ENCODE measurements at places on chromosomes 5 and 9.

DNA sequence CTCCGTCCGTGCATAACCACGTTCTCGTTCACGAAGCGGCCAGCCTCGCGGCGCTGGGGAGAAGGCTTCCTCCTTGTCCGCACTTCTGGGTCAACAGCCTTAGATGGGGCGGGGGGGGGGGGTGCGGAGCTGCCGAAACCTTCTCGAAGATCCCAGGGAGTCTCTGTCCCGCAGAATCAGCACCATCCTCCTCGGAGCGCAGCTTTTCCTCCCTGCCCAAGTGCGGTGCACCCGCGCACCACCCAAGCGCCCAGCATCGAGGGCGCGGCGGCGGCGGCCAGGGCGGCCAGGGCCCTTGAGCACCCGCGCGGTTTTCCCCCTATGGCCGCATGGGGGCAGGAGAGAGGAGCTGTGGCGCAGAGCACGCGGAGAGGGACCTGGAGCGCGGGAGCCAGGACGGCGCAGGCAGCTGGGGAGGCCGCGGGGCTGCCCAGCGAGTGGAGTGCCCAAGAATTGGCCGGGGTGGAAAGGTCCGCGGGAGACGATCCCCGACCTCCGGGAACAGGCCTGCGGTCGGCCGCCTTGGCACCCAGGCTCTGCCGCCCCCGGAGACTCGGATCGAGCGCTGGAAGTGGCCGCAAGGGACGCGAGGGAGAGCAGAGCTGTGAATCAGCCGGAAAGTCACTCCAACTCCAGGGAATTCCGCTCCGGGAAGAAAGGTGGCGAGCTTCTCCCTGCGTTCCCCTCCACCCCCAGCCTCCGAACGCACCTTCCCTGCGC is 43.1 kb downstream of the TMEM174 start:
- DNase-seq: peak; percentile 37

DNA sequence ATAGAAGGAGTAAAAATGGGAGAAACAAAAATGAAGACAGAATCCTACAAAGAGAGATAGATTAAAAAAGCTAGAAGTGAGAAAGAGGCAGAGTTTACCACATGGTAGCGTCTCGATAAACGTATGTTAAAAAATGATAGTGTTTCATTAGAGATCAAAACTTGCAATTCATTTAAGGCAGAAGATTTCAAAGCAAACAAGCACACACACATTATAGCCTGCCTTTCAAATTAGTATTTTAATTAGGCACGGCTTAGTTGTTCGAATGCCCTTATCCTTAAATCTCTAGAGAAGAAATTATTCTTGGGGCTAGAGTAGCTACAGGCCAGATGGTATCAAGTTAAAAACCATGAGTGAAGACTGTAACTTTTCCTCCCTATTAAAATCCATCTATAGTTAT is 6.0 kb downstream of the STOM start:
- DNase-seq: no peak

DNA sequence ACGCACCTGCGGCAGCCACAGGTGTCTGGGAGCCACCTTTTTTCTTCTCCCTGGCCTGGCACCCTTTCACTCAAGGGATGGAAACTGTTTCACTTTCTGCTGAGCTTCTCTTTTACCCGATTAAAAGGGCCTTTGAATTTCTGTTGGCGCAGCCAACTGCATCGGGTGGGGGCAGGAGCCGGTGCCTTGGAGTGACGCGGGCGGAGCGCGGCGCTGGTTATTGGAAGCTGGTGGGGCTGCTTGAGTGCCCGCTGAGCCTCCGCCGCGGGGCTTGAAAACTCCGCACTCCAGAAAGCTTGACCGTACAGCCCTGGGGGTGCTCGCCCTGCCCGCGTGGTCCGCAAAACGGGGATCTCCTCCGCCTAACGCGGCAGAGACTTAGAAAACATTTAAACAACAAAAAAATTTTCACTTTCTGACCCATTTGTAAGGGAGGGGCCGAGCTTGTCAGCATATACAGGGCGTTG is 52.0 kb upstream of the TJP2 start:
- DNase-seq: no peak

GRCh38 chr5:4717446-4717845 is 422.7 kb upstream of the ADAMTS16 start:
- no peak for DNase-seq

GRCh38 chr9:21381448-21382339 is 3.5 kb downstream of the IFNA2 start:
- DNase-seq: no peak

DNA sequence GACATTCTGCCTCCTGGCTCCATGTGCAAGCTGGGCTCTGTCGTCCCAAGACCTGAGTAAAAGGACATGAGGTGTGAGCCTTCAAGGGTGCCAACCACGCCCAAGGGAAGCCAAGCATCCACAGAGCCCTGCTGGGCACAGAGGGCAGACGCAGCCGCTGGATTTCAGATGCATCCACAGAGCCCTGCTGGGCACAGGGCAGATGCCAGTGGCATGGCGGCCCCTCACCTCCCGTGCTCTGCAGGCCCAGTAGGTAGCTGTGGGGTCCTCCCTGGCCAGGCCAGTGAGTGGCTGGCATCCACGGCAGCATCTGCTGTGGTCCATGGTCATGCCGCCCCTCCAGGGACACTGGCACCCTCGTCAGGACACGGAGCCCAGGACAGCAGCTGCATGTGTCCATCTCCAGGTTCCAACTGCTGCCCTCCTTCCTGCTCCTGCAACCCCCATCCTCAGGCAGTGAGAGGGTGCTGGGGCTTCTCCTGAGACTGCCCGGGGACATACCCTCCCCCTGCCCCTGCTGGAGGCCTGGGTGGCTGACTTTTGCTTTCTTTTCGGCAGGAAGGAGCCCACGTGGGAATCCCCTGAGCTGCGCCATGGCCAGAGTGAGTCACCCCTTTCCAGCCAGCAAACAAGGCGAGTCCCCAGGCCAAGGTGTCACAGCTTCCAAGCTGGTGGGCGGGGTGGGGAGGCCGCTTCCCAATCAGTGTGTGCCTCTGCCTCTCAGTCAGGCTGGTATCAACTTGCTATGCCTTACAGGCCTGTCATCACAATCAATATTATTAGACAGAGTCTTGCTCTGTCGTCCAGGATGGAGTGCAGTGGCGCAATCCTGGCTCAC is 4.0 kb upstream of the TRAF2 start:
- DNase-seq: peak; percentile 69

- no peak for DNase-seq
Measured at GRCh38 chr9:34362614-34363214, 14.0 kb downstream of the MYORG start.

DNA sequence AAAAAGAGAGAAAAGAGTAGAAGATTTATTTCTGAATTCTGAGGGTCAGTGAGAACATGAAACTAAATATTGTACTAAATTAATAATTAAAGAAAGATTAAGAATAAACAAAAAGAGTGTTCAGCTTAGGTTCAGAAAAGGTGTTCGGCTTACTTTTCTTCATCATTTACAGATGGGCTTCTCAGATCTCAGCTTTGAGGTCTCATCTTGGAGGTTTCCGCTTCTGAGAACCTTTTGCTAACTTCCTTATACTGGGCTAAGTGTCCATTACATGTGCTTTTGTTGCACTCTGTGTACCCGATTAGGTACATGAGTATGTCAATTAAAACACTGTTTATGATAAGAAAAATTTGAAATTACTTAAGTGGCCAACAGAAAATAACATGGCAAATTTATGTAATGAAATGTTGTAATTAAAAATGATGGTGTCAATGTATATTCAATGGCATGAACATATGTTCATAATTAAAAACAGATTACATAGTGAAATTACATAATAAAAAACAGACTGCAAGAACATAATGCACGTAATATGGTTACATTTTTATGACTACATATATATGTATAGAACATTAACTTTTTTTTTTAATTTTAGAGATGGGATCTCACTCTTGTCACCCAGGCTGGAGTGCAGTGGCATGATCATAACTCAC is 17.3 kb upstream of the ITGA1 start:
- DNase-seq: no peak

Measured in CD4-positive, alpha-beta T cell (primary cell).